ENCODE measurements at places on chromosomes 16 and 17. TPM values are rescaled to one million over a fixed set of nuclear protein-coding genes. Genes with fewer than 3 reads are reported as not detected.

The SCGB1C2 gene
- not detected for total RNA-seq

The GUCY2D gene
- not detected for total RNA-seq

The TGFB1I1 gene
- 3.1 TPM for total RNA-seq

The PRSS53 gene
- 1.3 TPM for total RNA-seq

The KRTAP2-2 gene
- total RNA-seq, result not detected

The SPNS2 gene
- 2.1 TPM for total RNA-seq

The MYH1 gene
- not detected for total RNA-seq

The ZNF232 gene
- 24.8 TPM for total RNA-seq

The CRHR1 gene
- 0.14 TPM for total RNA-seq

The ULK2 gene
- total RNA-seq, result 13.9 TPM

The FLCN gene
- total RNA-seq, result 36.4 TPM

The KRTAP3-1 gene
- total RNA-seq, result not detected

The NOS2 gene
- total RNA-seq, result 2.1 TPM

The ARHGAP44 gene
- 9.2 TPM for total RNA-seq

The KRT27 gene
- not detected for total RNA-seq

The SLC13A2 gene
- total RNA-seq, result not detected
